Prostate gland (tissue), 2 donors: ENCODE measurements at places on chromosomes 11 and 22. TPM values are rescaled to one million over a fixed set of nuclear protein-coding genes. Genes with fewer than 3 reads are reported as not detected.
A peak's percentile ranks its signal among the peaks of the same experiment; 100 is the strongest.

GRCh38 chr11:129458278-129458677 lies 82.6 kb downstream of the BARX2 start:
- H3K27me3 ChIP-seq: no peaks in the 10 kb centered on the region
- no peaks in the 10 kb centered on the region for H3K36me3 ChIP-seq
- H3K4me1 ChIP-seq: peaks cover 16% of the 10 kb centered on the region
- H3K4me3 ChIP-seq: no peak overlapping the region
- no peak overlapping the region for H3K27ac ChIP-seq

DNA sequence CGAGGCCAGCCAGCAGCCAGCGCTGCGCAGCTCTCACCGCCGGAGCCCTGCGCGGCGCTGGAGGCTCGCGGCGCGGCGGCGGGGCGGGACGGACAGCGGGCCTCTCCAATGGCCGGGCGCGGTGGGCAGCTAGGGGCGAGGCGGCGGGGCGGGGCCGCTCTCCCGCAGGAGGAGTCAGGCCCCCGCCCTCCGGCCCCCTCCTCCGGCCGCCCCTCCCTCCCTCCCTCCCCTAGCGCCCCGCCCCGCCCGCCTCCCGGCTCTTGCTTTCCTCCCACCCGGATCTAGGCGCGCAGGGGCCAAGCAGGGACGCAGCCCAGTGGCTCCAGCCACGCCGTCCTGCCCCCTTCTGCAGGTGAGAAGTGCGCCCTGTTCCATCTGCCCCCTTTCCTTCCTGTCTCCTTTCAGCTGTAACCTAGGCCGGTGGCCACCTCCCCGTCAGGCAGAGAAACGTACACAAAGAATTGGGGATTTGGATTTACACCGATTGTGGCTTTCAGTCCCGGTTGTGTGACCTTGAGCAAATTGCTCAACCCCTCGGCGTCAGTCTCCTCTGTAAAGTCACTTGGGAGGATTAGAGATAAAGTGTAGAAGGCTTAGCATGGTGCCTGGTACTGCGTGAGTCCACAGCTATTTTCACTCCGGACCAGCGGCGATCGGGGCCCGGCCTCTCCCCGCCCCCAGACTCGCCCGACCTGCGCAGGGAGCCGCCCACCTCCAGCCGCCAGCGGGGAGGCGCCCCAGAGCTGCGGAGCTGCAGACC lies at the start of gene FZD4:
Gene FZD4 (minus strand): TSS at position 35 of the 760 bp plus-strand sequence. CDS start 310 bp downstream, outside the sequence.
- H3K4me1 ChIP-seq: no peaks in the 10 kb centered on the region
- peak within 1 kb of the TSS; percentile 87 for H3K27ac ChIP-seq
- H3K36me3 ChIP-seq: no peaks in the 10 kb centered on the region
- DNase-seq: peak; percentile 90

- no peak overlapping the region for H3K4me3 ChIP-seq
- no peak for DNase-seq
- H3K4me1 ChIP-seq: no peaks in the 10 kb centered on the region
- no peaks in the 10 kb centered on the region for H3K36me3 ChIP-seq
Measured at GRCh38 chr11:128660947-128661346, 32.9 kb upstream of the FLI1 start.

DNA sequence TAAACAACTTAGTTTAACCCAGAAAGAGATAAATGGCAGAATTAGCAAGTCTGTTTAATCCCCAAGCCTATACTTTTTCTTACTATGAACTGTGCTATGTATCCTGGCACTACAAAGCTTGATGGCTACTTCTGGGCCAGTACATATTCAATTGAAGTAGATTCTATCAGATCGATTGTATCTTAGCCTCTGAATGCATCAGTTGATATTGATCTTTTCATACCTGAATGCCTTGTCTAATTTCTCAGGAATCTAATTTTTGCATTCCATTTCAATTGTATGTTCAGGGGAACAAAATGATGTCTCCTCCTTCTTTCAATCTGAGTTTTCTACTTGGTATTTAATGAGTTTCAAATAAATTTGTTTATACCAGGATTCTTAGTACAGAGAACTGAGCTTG lies 1137.9 kb downstream of the LRRC4C start:
- H3K36me3 ChIP-seq: no peaks in the 10 kb centered on the region
- no peaks in the 10 kb centered on the region for H3K27me3 ChIP-seq
- DNase-seq: no peak
- H3K4me1 ChIP-seq: no peaks in the 10 kb centered on the region

GRCh38 chr22:23223569-23224317 lies 43.4 kb downstream of the BCR start:
- H3K4me3 ChIP-seq: no peak overlapping the region
- H3K27me3 ChIP-seq: no peaks in the 10 kb centered on the region
- no peak overlapping the region for H3K27ac ChIP-seq
- DNase-seq: no peak
- no peaks in the 10 kb centered on the region for H3K36me3 ChIP-seq
- H3K4me1 ChIP-seq: peaks cover 7% of the 10 kb centered on the region

- no peak overlapping the region for H3K27ac ChIP-seq
- H3K4me1 ChIP-seq: no peaks in the 10 kb centered on the region
- peak; percentile 2 for DNase-seq
- no peaks in the 10 kb centered on the region for H3K27me3 ChIP-seq
- H3K4me3 ChIP-seq: no peak overlapping the region
- H3K36me3 ChIP-seq: no peaks in the 10 kb centered on the region
Measured at GRCh38 chr22:38346506-38346905, 29.3 kb upstream of the CSNK1E start.

DNA sequence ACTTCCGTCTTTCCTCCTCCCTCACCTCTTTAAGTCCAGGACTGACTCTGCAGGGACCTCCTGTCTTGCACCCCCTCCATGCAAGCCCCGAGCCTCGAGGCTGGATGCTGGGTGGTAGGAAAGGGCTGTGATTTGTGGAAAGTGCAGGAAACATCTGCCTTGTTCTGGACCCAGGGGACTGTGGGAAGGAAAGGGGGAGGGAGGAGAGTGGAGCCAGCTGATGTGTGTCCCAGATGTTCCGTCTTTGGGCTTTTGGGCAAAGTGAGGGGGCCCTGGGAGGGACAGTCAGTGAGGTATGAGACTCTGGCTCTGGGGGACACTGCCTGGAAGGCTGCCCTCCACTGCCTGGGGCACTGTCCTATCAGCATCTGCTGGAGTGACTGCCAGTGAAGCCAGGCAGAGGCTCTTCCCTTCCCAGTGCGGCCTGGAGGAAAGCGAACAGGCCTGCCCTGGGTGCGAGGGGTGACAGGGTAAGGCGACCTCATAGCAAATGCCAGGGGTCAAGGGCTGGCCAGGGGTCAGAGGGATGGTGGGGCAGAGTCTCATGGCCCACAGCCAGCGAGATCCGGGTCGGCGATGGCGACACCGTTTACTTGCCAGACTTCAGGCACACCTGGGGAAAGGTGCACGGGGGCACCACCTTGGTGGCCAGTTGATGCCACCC lies 1.7 kb downstream of the MRGPRD start:
- H3K4me1 ChIP-seq: peaks cover 10% of the 10 kb centered on the region
- DNase-seq: no peak
- no peaks in the 10 kb centered on the region for H3K27me3 ChIP-seq
- H3K4me3 ChIP-seq: no peak overlapping the region
- no peak overlapping the region for H3K27ac ChIP-seq

DNA sequence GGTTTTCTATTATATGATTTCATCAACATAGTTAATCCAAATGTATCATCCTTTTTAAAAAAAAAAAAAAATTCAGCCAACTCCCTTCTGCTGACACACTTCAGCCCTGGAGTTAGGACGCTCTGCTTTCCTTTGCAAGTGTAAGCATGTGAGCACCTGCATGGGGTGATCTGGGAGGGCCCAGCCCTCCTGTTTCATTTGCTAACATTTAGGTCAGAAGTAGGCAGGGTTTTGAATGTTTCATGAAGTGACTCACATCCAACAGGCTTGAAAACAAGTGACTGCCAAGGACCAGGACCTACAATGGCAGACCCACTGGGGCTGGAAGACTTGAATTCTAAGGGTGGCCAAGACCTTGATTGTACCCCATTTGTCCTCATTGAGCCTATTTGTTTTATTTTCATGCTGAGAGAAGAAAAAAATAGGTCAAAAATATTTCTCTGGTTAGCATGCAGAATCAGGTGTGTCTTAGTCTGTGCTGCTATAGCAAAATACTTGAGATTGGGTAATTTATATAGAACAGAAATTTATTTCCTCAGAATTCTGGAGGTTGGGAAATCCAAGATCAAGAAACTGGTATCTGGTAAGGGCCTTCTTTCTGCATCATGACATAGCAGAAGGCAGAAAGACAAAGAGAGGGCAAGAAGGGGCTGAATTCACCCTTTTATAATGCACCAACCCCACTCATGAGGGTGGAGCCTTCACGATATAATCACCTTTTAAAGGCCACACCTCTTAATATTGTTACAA lies 137.6 kb downstream of the CD44 start:
- H3K27me3 ChIP-seq: no peaks in the 10 kb centered on the region
- no peak overlapping the region for H3K4me3 ChIP-seq
- no peaks in the 10 kb centered on the region for H3K36me3 ChIP-seq
- peak; percentile 52 for DNase-seq

DNA sequence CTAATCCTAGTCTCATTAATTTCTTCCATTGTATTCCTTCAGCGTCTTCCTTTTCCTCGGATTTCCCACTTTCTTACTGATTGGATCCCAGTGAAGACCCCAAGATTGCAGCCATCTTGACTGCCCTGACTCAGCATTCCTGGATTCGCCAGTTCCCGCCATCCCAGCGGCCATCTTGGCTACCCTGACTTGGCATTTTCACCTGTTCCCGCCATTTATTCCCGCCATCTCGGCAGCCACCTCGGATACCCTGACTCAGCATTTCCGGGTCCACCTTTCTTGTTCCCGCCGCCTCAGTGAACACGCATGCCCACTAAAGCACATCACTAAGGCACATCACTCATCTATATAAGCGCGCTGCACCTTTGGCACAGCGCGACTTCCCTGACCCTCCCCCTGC lies 13.8 kb upstream of the OR56A3 start:
- no peak for DNase-seq
- H3K27me3 ChIP-seq: no peaks in the 10 kb centered on the region
- no peaks in the 10 kb centered on the region for H3K4me1 ChIP-seq
- H3K4me3 ChIP-seq: no peak overlapping the region
- no peak overlapping the region for H3K27ac ChIP-seq

DNA sequence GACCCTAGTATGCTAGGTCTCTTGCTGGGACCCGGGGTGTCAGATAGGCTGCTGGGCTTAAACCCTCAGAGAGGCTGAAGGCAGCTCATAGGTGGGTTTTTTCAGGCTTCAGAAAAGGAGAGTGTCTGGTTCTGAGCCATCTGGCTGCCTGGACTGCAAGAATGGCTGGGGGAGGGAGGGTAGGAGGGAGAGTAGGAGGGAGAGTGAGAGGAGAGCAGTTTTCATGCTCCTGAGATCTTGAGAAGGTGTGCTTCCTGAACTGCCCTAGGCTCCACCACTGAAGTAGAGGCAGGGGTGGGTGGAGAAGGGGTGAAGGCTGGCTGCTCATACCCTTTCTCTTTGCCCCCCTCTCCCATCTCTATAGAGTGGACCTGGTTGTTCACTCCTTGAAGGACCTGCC lies 4.6 kb downstream of the HMBS start:
- H3K4me1 ChIP-seq: peaks cover 13% of the 10 kb centered on the region
- no peaks in the 10 kb centered on the region for H3K27me3 ChIP-seq
- DNase-seq: no peak
- H3K4me3 ChIP-seq: no peak overlapping the region
- H3K27ac ChIP-seq: no peak overlapping the region
- H3K36me3 ChIP-seq: no peaks in the 10 kb centered on the region

- H3K27me3 ChIP-seq: no peaks in the 10 kb centered on the region
- no peaks in the 10 kb centered on the region for H3K36me3 ChIP-seq
- H3K27ac ChIP-seq: no peak overlapping the region
- no peak overlapping the region for H3K4me3 ChIP-seq
Measured at GRCh38 chr22:42327462-42328129, 57.1 kb upstream of the TCF20 start.

DNA sequence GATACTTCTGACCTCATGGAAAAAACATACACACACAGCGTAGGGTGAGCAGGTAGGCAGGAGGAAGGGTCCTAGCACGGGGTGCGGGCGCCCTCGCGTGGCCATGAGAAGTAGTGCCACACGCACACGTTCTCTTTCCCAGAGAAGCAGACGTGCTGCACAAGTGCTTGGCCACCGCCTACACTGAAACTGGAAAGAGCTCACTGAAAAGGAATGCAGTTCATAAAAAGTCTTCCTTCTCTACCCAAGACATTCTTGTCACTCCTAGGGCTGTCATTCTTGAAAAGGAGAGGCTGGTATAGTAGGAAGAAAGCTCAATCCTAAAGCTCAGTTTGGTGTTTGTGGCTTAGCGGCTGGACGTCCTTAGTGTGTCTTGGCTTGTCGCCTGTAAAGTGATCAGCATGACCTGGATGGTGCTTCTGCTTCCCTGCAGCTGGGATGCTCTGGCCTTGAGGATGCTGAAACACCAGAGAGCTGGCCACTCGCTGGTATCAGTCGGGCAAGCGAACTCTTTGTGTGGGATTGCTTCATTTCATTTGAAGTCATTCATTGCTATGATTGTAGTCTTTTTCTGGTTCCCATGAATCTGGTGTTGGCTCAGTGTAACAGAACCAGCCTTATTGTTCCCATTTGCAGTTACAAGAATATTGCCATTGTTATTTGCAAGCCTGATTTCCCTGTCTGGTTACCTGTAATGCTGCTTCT lies 303.8 kb downstream of the NTM start:
- H3K36me3 ChIP-seq: no peaks in the 10 kb centered on the region
- H3K27ac ChIP-seq: no peak overlapping the region
- no peaks in the 10 kb centered on the region for H3K4me1 ChIP-seq
- H3K27me3 ChIP-seq: no peaks in the 10 kb centered on the region

GRCh38 chr22:40014667-40015248 lies 20.0 kb downstream of the FAM83F start:
- H3K36me3 ChIP-seq: no peaks in the 10 kb centered on the region
- peak overlapping the region; percentile 67 for H3K27ac ChIP-seq
- no peak overlapping the region for H3K4me3 ChIP-seq

DNA sequence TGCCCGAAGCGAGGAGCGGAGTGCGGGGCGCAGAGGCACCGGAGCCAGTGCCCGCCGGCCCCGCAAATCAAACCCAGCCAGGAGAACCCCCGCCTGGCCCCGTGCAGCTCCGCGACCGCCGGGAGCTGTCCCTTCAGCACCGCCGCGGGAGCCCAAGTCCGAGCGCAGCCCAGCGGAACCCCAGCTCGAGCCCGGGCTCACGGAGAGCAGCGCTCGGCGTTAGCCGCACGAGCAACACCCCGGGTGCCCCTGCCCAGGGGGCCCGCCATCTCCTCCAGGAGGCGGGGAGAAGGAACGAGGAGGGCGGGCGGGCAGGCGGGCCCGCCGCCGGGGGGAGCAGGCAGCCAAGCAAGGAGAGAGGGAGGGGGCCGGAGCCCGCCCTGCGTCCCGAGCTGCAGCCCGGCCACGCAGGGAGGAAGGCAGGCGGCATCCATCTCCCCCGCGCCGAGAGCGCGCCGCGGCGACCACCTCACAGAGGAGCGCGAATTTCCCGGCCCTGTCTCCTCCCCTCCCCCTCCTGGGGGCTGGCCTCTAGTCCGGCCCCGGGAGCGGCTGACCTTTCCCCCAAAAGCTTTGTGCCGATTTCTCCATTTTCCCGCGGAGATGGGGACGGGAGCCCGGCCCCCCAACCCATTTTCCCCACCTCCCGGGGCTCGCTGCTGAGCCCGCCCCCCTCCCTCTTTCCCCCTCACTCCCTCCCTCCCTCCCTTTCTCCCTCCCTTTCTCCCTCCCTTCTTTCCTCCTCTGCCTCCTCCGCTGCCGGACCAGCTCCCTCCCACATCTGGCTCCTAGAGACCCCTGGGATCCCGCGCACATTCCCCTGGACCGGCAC lies 621 bp downstream of the KCNC1 start:
- H3K4me1 ChIP-seq: no peaks in the 10 kb centered on the region
- peak; percentile 40 for DNase-seq
- no peaks in the 10 kb centered on the region for H3K36me3 ChIP-seq
- peaks cover 21% of the 10 kb centered on the region for H3K27me3 ChIP-seq
- H3K27ac ChIP-seq: no peak overlapping the region

The RAC2 gene
- total RNA-seq: 14.4 TPM

The C11orf21 gene
- not detected for total RNA-seq

The CCDC73 gene
- total RNA-seq: 0.09 TPM

The CDC42BPG gene
- total RNA-seq: 17.2 TPM

The ETS1 gene
- 30.0 TPM for total RNA-seq

The KRTAP5-9 gene
- total RNA-seq: 2.2 TPM
